ENCODE measurements at places on chromosomes 12 and 14.

- DNase-seq, result no peak
These were observed 89.3 kb downstream of the EPS8 start for GRCh38 chr12:15699886-15700285.

DNA sequence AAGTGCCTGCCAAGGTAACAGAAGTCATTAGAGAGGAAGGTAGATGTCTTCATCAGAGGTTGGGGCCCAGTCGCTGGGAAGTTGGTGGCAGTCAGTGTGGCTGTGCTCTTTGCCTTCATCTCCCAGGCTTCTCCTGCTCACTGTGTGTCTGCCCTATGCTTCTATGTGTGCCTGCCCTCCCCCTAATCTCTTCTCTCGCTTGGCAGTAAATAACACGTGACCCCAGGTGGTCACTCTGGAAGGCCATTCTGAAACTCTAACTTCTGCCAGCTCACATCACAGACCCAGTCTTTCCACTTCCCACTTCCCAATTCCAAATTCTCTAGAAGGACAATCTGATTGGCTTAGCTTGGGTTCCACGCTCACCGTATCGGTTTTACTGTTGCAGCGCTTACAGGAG lies 9.3 kb downstream of the ZNF664 start:
- DNase-seq, result no peak

DNA sequence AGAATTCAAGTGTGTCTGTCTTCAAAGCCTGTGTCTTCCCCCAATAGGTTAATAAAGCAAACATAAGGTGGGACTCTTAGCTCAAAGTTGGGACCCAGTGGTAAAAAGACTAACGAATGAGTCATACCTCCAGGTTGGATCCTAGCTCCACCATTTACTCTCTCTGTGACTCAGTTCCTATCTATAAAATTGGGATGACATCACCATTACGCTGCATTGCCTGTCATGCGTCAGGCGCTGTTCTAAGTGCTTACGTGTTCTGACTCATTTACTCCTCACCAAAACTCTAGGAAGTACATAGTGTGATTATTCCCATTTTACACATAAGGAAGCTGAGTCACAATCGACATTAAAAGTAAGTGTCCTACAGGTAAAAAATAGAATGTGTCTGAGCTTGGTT lies 915.8 kb downstream of the VRK1 start:
- no peak for DNase-seq

GRCh38 chr14:92103363-92103989 lies 2.9 kb downstream of the ATXN3 start:
- DNase-seq, result no peak

DNA sequence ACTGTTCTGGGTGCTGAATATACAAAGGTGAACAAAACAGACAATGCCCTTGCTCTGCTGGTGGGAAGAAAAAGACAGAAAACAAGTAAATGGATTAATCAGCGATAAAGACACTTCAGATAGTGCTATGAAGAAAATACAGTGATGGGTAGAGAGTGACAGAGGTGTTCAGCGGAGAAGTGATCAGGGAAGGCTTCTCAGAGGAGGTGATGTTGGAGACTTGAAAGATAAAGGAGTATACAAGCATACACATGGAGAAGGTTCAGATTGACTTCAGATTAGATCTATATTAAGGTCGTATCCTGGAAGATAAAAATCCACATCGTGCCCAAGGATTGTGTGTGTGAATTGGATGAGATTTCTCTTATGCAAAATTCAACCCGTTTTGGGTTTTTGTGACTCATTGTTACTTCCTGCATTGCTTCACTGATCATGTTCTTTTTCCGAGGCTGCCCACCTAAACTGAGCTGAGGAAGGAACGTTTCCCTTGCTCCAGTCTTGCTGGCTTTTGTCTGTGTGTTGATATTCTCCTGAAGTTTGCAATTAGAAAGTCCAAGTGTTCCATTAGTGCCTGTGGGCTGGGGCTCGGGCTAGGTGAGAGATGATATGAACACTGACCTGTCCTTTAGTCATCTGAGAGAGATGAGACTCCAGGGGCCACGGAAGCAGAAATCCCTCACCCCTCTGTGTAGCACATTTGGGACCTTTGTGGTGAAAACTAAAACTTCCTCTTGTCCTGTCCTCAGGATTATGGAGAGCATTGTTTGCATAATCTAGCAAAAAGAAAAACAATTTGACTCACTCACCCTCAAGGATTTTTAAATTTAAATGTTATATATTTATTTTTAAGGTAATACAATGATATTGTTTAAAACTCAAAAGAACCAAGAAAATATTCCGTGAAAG lies 27.6 kb downstream of the PLXNC1 start:
- DNase-seq, result no peak

GRCh38 chr14:89221109-89221810 lies 195.8 kb downstream of the FOXN3 start:
- DNase-seq, result no peak

- DNase-seq, result no peak
These were observed 204.3 kb upstream of the FRMD6 start for GRCh38 chr14:51447411-51447810.

DNA sequence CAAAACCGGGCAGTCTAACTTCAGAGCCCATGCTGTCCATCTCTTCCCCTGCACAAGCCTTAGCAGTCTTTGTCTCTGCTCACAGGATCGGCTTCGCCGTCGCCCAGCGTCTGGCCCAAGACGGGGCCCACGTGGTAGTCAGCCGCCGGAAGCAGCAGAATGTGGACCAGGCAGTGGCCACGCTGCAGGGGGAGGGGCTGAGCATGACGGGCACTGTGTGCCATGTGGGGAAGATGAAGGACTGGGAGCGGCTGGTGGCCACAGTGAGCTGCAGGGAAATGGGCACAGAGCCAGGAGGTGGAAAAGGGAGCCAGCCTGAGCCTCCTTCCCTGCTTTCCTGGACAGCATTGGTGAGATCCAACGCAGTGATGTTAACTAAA lies 14.2 kb upstream of the CARMIL3 start:
- DNase-seq, result no peak

DNA sequence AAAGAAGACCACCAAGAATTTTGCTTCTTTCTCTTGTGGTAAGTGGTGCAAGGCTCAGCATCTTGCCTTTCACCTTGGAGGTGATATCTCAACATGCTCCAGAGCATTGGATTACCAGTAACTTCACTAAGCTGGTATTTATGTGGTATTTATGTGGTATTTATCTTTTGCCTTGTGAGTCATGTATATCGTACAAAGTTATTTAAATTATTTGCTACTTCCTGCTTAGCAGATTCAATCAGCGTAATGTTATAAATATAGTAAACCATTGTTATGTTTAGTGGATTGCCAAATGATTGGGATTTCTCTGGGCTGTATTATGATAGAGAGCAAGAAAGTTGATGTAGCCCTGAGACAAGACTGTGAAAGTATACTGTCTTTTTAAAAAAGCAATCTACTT lies 366.4 kb downstream of the IPO8 start:
- no peak for DNase-seq

DNA sequence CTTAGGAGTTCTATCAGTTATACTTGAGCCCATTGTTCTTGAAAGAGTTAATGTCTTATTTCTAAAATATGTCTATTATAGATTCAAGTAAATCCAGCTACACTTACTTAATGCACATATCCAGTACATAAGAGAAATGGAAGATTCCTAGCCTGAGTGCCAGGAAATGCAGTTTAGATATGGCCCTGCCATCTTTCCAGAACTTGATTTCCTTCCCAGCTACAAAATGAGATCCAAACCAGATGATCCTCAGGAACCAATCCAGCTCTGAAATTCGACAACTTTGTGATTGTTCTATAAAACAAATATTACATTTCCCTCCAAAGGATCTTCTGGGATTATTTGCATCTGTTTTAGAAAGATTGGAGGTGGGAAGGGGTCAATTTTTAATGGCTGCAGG lies 317.3 kb upstream of the GARIN6 start:
- DNase-seq, result no peak

DNA sequence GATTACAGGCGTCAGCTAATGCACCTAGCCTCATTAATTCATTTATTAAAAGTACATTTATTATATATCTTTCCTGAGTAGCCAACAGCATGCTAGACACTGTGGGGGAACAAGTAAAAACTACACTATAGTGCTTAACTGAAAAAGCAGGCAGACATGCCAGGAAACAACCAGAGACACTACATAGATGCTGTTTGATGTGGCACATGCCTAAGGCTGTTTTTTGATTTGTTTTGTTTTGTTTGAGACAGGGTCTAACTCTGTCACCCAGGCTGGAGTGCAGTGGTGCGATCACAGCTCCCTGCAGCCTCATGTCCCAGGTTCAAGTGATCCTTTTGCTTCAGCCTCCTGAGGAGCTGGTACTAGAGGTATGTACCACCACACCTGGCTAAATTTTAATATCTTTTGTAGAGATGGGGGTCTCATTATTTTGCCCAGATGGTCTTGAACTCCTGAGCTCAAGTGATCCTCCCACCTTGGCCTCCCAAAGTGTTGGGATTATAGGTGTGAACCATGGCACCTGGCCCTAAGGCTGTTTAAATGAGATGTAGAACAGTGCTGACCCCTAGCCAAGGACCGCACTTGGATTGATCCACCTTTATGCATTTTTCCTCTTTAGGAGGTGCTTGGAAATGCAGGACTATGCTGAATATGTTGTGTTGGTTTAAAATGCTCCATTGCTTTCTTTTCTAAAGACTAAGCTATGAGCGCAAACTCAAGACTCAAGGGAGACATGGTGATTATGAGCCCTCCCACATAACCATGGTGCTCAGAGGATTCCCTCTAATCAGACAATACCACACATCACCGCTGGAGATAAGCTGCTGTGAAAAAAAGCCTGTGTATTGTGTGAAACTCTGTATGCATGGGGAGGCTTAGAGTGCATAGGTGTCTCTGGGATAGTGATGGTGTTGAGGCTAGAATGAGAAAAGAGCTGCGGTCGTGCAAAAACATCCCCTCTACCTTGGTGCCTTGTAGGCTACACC lies 10.5 kb upstream of the C14orf93 start:
- no peak for DNase-seq

DNA sequence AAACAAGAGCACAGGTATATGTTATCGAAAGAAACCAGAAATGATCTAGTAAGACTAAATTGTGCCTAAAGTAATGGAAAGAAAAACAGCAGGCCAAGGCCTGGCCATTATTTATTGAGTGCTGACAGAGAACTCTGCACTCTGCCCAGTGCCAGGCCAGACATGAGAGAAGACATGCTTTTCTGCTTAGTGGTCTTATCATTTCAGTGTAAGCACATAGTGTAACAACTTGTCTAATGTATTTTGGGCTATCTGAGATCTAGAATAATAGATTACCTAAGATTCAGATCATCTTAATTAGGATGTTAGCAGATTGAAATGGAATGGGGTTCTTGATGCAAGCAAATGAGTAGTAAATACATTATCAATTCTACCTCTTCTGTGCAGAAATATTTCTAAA lies 278.3 kb downstream of the AKAP6 start:
- no peak for DNase-seq

DNA sequence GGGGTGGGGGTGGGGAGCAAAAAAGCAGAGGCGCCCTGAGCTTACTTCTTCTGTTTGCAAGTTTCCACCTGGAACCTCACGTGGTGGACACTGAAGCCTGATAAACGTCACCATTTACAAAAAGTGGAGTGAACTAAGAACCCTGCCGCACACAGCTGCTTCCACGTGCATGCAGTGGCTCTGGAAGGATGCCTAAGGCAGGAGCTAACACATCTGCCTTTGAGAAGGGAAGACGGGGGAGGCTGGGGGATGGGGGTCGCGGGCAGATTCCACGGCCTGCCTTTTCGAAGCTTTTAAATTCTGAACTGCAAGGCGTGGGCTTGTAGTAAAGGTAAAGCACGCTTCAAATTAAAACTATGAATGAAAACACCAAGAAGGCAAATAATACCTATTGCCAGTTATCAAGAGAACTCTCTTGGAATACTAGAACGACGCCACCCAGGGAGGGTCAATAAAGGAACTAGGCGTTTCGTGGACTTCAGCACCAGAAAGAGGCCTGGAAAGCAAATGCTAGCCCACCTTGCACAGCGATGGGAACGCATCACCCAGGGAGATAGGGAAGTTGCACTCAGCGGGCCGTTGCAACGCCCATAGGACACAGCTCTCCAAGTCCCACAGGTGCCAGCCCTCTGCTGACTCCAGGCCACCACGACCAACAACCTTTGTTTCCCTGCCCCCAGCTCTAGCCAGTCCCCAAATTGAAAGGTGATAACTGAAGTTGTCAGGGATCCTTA lies 61.8 kb downstream of the TESC start:
- no peak for DNase-seq

- DNase-seq, result no peak
These were observed 1.2 kb downstream of the GNPNAT1 start for GRCh38 chr14:52790011-52790755.

DNA sequence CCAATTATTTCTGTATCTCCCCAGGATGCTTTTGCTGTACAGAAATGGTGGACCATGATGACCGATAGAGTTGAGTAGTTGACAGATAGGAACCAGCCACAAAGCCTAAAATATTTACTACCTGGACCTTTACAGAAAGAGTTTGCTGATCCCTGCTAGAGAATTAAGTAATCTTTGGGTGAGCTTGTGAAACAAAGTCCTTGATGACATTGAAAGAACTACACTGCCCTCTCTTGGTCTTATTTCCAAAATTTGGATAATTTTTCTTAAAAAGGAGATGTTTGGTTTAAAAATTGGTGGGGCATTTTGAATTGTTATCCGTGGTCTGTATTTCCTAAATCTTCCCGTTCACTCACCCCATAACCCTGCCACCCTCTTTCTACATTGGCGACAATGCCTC lies 13.7 kb upstream of the TCTN1 start:
- no peak for DNase-seq

DNA sequence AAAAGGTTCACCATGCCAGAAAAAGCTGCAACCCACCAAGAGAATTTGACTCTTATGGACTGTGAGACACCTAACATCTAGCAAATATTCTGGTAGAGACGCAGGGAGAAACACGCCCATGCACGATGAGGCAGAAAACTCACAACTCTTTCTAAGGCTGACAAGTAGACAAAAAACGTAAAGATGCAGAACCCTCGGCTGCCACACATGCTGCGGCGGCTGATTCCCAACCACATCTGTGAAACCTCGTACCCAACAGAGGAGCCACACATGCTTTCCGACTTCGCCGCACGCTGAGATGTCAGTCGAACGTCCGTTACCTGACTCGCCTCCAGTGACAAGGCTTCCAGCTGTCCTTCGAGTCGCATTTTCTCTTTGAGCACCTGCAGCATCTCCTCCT lies 21.8 kb downstream of the GOLGA3 start:
- DNase-seq, result no peak

DNA sequence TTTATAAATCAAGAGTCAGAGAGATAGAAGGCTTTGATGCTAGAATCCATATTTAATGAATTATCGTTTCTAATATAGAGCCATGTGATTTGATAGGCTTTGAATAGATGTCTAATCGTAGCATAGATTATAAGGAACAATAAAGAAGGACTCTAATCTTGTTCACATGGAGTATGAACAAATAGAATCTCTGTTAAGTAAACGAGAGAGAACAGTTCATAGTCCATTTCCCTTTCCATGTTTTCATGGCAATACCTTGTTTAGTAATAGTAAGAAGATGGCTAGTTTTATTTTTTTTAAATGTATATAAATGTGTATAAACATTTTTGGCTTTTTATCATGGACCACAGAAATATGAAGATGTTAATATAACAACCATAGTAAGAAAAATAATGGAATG lies 32.3 kb upstream of the RAD51AP1 start:
- no peak for DNase-seq

GRCh38 chr14:103260629-103261124 lies 73.4 kb upstream of the EIF5 start:
- no peak for DNase-seq

GRCh38 chr14:100654025-100654813 lies 67.0 kb upstream of the BEGAIN start:
- DNase-seq, result no peak
